ENCODE measurements at places on chromosomes 1 and 21.

DNA sequence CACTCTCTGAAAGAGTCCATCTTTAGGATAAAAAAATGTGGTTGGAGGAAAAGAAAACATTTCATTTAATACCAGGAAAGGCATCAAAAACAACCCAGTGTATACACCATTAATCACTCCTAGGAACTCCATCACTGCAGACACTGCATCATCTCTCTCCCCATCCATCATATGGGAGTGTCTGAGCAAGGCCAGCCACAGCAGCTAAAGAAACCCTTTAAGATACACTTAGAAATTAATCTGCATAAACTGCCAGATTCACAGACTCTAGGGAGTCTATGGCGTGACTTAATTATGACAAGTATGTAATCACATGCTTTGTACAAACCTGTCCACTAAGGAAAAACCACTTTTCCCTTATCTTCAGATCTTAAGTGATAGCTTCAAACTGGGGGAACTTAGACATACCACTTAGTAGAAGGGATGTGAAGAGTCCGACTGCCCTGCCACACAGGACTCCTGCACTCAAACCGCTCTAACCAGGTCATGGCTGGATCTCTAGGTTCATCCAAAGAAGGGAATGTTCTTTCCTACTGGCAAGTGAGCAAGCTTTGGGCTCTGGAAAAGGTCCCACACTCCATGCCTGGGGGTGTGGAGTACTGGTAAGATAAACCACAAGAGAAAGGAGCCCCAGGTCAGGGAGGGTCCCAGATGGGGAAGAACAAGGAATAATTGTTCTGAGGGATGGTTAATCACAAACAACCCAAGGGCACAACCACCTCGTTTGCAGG is 61.0 kb upstream of the C8B start:
- DNase-seq = no peak

DNA sequence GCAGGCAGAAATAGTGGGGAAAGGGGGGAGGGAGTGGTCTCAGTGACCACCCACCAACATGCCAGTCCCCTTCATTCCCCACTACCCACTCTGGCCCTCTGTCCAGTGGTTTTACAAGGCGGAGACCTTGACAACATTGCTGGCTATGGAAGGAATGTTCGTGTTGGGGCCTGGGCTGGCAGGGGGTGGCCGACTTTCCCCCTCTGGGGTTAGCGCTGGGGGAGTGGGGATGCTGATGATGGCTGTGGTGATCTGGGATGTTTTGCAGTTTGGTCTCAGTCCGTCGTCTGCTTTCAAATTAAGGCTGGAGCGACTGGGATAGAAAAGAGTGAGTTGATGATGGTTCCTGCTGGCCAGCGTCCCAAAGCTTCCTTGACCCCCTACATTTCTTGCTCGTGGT is 20.3 kb downstream of the DDX20 start:
- DNase-seq = no peak

DNA sequence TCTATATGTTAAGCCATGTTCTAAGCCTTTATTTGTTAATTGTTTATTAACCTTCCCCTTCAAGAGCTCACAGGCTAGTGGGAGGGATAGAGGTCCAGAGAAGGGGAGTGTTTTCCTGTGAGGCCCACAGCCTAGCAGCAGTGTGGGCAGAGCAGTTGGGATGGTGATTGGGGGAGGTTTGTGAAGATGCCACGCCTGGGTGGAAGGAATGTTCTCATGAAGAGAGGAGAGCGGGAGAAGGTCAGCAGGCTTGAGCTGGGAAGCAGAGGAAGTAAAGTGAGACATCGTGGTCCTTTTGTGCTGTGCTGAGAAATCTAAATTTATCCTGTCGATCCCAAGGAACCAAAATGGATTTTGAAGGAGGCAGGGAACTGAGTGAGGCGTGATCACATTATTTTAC is 42.6 kb downstream of the TRAPPC10 start:
- no peak for DNase-seq

GRCh38 chr1:198276241-198276640 is 119.4 kb downstream of the NEK7 start:
- DNase-seq = no peak

DNA sequence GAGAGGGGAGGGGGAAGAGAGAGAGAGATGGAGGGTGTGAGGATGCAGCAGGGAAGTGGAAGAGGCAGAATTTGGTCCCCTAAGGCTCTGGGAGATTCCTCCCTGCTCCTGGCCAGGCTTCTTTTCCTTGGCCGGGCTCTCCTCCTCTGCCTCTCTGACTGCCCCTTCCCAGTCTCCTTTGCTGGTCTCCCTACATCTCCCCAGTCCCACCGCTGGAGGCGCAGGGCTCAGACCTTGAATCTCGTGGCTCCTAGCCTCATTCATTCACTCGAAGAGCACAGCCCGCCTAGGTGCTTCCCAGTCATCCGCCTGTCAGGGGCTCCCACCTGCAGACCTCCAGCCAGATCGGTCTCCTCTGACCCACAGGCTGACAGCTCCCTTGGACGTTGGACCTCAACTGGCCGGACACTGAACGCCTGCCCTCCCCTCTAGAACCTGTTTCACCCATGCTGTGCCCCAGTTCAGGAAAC is 76.5 kb downstream of the VWA5B1 start:
- DNase-seq = no peak
